Activated T-helper 2 cell treated with anti-CD3 and anti-CD28 coated beads, Interferon-gamma antibody, Interleukin-2, Interleukin-4, amounts not matched to agents 10 μg/mL and 5 μg/mL and 100 μg/mL, durations not matched to agents 14 hours and 24 hours and 36 hours (primary cell): ENCODE measurements at places on chromosomes 7 and 10. TPM values are rescaled to one million over a fixed set of nuclear protein-coding genes. Genes with fewer than 3 reads are reported as not detected.

The CCDC172 gene
- total RNA-seq, result not detected in 2 replicates

The AMPH gene
- 0.14 and 0.23 TPM in 2 replicates for total RNA-seq

The NANOS1 gene
- total RNA-seq, result 0.62 and 0.90 TPM in 2 replicates

The OR2A12 gene
- not detected in 2 replicates for total RNA-seq

The OR9A2 gene
- total RNA-seq, result 0.30 TPM in 1 of 2 replicates, not detected in the other

The SLIT1 gene
- total RNA-seq, result 0.21 and 0.32 TPM in 2 replicates

The CLDN4 gene
- total RNA-seq, result not detected in 2 replicates

The GLI3 gene
- total RNA-seq, result not detected in 2 replicates

The STOX1 gene
- total RNA-seq, result 0.82 and 0.85 TPM in 2 replicates

The LIPK gene
- total RNA-seq, result not detected in 2 replicates

The FAM25G gene
- total RNA-seq, result not detected in 2 replicates

The ZNF107 gene
- total RNA-seq, result 12.8 and 13.1 TPM in 2 replicates

GRCh38 chr10:3067118-3067858, at the start of gene PFKP:
PFKP (plus strand) TSS chr10:3067548; CDS start chr10:3067596, 48 bp downstream.
- DNase-seq, result peak; percentile 63

- DNase-seq, result no peak
Observed at GRCh38 chr10:35165136-35165535, 38.5 kb downstream of the CREM start.

DNA sequence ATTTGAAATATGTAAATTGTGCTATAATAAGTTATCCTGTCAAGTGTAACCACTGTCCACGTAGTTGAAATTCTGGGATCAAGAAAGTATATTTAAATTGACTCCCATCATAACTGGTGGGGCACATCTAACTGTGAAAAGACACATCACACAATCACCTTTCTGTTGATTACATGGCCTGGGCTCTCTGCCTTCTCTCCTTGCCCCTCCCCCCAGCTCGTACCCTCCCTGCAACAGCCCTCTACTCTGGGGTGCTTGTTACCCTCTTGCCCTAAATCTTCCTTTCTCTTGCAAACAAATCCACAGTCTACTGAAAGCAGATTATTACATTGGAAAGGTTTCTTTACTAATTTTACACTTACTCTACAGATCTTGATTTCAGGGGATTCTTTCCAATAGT, 56.3 kb downstream of the CCDC186 start:
- DNase-seq, result no peak

- no peak for DNase-seq
Observed at GRCh38 chr10:49746626-49747302, 15.4 kb downstream of the OGDHL start.

- DNase-seq, result no peak
Observed at GRCh38 chr7:155448632-155449007, 9.3 kb upstream of the EN2 start.

GRCh38 chr7:99562832-99563231, 4.4 kb downstream of the ZNF655 start:
- DNase-seq, result no peak

DNA sequence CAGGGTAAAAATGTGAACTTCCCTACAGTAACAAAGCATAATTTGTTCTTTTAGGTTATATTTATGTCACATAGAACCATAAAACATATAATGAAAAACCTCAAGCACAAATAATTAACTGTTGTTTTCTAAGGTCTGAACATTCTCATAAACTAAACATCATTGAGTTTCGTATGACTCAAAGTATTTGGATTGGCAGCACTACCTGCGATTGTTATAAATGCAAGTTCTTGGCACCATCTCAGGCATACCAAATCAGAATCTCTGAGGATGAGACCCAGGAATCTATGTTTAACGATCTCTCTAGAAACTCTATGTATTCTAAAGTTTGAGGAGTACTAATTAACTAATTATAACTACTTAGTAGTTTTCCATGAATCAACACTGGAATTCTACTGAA, 22.5 kb downstream of the ORC5 start:
- DNase-seq, result no peak

DNA sequence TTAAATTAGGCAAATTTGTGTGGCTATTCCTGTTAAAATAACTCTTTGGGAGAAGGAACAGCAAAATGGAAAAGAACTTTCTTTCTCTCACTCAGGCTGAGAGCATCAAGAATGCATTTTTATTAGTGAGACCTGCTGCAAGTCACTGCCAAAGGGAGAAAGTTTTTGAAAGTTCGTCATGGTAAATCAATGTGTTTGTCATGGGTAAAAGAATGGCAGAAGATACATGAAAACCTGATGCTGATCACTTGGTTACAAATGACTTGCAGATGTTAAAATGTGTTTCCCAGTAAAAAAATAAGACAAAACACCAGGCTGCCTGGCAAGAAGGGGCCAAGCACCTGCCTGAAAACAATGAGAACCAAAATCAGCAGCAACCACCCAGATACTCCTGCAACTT, 484.7 kb upstream of the NRP1 start:
- DNase-seq, result no peak

- DNase-seq, result no peak
Observed at GRCh38 chr7:18278316-18278715, 217.2 kb upstream of the HDAC9 start.

- no peak for DNase-seq
Observed at GRCh38 chr10:129962031-129962871, 1.8 kb downstream of the EBF3 start.

GRCh38 chr7:80825499-80825898, 93.4 kb downstream of the SEMA3C start:
- no peak for DNase-seq

DNA sequence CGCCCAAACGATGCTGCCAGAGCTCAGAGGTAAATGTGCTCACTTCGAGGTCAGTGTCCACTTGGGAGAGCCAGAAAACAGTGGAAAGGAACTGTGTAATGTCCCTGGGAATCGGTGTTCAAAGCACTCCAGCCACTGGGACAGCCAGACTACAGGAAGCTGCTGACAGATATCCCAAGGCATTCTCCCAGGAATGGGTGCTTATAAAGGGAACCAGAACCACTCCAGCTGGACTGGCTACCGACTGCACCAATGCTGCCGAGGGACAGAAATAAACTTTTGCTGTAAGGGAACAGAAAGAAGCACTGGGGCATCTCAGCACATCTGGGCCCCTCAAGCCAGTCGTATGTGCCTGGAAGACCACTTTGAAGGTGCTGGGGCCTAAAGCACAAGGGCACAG, 76.7 kb downstream of the ATXN7L1 start:
- no peak for DNase-seq

- DNase-seq, result no peak
Observed at GRCh38 chr7:710161-710560, 16.3 kb upstream of the DNAAF5 start.

DNA sequence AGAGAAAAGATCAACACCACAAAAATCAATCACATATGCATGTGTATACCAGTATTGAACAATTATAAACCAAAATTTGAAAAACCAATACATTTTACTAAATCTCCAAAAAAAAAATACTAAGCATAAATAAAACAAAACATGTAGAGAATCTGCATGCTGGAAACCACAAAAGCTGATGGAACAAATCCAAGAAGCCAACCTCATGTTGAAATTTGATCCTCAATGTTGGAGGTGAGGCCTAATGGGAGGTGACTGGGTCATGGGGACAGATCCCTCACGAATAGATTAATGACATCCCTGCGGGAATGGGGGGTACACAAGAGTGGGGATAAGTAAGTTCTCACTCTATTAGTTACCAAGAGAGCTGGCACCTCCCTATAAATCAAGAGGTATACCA, 82.5 kb downstream of the OAT start:
- DNase-seq, result no peak

DNA sequence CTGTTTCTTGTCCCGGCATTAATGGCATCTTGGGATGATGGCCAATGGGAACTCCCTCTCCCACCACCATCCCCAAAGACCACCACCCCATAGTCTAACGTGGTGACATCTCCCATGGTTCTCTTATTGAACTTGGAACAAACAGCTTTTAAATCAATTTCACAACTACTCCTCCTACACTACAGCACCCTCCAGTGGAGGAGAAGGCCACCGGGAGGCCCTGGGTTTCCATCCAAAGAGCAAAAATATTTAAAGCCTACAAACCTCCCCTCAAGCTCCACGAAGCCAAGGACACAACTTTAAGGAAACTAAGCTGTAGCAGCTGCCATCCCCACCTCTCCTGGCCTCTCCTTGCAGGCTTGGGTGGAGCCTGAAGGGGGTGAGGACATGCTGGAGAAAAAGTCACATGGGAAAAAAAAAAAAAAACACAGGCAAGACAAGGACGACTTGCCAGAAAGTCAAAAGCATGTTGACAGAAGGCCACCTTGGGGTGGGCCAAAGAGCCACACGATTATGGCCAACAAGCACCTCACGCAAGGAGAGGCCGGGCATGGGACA, 94.0 kb upstream of the LANCL2 start:
- no peak for DNase-seq

DNA sequence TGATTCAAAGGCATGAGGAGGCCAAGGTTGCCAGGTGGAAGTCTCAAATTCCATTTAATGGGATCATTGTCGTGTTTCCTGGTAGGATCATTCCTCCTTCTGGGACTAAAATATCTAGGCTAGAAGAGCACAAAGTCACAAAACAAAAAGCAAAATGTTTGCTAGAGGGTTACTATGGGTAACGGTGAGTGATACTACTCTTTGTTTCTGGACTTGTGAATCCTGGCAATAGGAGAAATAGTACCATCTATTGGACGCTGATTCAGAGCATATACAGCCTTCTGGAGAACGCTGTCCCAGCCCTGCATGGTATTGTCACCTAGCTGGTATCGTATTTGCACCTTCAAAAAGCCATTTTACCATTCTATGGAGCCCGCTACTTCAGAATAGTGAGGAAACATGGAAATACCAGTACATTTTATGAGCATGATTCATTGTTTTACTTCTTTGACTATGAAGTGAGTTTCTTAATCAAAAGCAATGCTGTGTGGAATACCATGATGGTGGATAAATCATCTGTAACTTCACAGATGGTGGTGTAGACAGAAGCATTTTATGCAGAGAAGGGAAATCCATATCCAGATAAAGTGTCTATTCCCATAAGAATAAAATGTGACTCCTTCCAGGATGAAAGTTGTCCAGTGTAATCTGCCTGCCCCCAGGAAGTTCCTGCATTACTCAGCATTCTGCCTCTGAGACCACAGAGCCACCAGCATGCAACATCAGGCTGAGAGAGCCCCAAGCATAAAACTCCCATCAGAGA, 361.0 kb downstream of the ETV1 start:
- DNase-seq, result no peak

- no peak for DNase-seq
Observed at GRCh38 chr7:135179321-135179925, 8.9 kb upstream of the CYREN start.

DNA sequence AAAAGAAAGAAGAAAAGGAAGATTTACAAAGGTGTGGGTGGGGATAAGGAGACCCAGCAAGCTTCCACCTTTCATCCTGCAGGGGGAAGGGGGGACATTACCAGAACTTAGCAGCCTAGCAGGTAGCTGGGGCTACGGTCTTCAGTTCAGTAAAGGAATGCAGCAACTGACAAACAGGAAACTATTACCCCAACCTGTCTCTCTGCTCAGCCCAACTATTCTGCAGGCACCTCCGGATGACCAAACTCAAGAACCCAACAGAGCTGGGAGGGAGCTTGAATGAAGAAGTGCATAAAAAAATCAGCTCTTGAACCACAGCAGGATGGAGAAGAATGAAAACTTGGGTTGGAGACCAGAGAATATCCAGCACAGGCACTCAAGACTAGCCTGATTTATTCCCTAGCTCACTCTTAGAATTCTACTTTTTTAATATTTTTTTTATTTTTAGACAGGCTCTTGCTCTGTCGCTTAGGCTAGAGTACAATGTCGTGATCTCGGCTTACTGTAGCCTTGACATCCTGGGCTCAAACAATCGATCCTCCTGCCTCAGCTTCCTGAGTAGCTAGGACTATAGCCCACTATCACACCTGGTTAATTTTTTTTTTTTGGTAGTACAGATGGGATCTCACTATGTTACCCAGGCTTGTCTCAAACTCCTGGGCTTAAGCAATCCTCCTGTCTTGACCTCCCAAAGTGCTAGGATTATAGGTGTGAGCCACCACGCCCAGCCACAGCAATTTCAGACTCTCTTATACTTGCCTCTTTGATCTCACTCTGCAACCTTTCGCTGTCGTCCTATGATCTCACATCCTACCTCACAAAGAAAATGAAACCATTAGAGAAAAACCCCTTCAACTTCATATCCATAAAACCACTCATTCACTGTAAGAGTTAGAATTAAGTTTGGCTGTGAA, 18.5 kb upstream of the C10orf67 start:
- DNase-seq, result peak; percentile 24

- no peak for DNase-seq
Observed at GRCh38 chr7:155602750-155603149, 41.7 kb upstream of the RBM33 start.

- DNase-seq, result no peak
Observed at GRCh38 chr10:25130906-25131305, 43.9 kb upstream of the GPR158 start.

- no peak for DNase-seq
Observed at GRCh38 chr10:92142512-92142911, 148.4 kb downstream of the CPEB3 start.
